ENCODE measurements at places on chromosomes 1 and 21.

DNA sequence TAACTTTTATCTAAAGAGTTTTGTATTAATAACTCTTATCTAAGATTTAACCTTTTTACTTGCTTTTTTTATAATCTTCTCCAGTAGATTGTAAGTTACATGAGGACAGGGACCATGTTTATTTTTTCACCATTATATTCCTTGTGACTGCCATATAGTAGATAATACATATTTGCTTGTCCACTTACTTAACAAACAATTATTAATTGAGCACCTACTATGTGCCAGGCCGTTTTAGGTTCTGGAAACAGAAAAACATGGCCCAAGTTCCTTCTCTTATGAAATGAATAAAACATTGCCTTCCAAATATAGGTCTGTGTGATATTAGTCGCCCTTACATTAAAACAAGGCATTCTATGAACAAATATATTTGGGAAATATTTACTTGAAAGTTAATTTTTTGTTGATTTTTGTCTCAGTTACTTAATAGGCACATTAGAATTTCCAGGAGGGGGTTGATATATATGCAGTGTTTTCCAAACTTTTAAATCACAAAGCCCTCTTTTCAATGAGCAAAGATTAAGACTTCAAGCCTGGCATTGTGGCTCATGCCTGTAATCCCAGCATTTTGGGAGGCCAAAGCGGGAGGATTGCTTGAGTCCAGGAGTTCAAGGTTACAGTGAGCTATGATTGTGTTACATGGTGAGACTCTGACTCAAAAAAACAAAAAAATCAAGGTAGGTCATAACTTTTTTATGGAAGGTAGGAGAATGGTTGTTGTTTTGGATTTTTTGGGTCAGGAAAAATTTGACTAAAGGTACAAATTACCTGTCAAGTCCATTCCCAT is 22.7 kb downstream of the CDKN2C start:
- DNase-seq, result no peak

GRCh38 chr1:227886993-227887696 is 60.6 kb downstream of the WNT9A start:
- peak; percentile 48 for DNase-seq

- no peak for DNase-seq
Measured at GRCh38 chr1:86068271-86068721, 88.3 kb downstream of the COL24A1 start.

- no peak for DNase-seq
Measured at GRCh38 chr1:109889094-109889493, 21.6 kb upstream of the CSF1 start.

GRCh38 chr1:241229216-241229615 is 127.8 kb downstream of the RGS7 start:
- no peak for DNase-seq

All from CD4-positive, alpha-beta T cell treated with Interleukin-12 subunit alpha and Interleukin-12 subunit beta, for 1 hour (primary cell).